Stimulated activated CD8-positive, alpha-beta memory T cell treated with anti-CD3 and anti-CD28 coated beads, Interleukin-7, amount 100 ng/mL, for 48 hours (primary cell): ENCODE measurements at places on chromosomes 6 and 20.

- no peak for DNase-seq
Measured at GRCh38 chr6:28898710-28898965, 25.1 kb downstream of the TRIM27 start.

- DNase-seq, result no peak
Measured at GRCh38 chr6:105136431-105137350, 43.1 kb downstream of the POPDC3 start.

DNA sequence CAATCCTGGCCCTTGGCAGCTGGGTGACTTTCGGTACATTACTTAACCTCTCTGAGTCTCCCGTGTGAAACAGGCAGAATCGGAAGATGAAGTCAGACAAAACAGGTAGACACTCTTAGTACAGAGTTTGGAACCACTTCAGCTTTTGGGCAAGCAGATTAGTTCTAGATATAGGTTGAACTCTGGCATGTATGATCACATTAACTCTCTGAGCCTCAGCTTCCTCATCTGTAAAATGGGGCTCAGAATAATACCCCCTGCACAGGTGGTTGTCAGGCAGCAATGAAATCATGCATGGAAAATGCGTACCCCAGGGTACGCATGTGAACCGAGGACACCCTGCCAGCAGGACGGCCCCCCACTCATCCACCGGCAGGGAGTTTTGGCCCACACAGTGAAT lies 87.7 kb downstream of the KCNB1 start:
- no peak for DNase-seq

DNA sequence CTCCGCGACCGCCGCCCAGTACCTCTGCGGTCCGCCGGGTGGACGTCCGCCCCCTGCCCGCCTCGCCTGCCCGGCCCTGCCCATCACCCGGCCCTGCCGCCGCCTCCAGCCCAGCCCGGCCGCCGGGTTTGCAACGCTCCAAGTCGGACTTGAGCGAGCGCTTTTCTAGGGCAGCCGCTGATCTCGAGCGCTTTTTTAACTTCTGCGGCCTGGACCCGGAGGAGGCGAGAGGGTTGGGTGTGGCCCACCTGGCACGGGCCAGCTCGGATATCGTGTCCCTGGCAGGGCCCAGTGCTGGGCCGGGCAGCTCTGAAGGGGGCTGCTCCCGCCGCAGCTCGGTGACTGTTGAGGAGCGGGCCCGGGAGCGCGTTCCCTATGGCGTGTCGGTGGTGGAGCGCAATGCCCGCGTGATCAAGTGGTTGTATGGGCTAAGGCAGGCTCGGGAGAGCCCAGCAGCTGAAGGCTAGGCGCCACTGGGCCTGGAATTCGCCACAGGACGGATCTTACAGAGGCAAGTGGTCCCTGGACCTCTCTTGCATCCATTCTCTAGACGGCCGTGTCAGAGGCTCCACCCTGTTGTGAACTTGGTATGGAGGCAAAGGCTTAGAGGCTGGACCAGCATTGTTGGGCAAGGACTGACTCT lies 11.8 kb downstream of the FAM110A start:
- DNase-seq, result no peak

GRCh38 chr6:145051661-145052060 lies 683.7 kb downstream of the EPM2A start:
- no peak for DNase-seq
